ENCODE measurements at places on chromosomes 1 and 21.

DNA sequence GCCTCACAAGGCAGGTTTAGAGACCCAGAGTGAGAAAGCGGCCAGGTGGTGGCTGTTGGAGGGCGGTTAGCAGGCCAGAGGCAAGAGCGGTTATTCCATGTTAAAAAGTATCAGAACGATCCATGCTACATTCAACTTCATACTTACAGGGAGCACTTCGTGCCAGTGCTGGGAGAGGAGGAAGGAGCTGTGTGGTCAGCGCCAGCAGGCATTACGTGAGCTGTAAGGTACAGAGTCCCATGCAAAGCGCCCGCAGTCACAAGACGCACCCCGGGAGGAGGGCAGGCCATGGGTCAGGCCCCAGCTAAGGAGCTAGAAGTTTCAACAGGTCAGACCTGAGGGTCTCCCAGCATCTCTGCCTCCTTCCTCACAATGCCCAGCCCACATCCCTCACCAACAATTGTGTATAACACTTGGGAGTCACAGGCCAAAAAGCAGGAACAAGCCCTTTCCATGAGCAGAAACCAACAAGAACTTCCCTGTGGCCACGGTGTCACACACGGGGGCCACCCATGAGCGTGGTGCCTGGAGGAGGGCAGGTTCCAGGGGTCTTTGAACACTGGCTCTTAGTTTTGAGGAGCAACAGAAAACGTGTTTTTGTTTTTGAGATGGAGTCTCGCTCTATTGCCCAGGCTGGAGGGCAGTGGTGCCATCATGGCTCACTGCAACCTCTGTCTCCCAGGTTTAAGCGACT lies 21.8 kb upstream of the GPR153 start:
- DNase-seq, result no peak

GRCh38 chr1:117363571-117364048 lies 3.6 kb upstream of the MAN1A2 start:
- no peak for DNase-seq

DNA sequence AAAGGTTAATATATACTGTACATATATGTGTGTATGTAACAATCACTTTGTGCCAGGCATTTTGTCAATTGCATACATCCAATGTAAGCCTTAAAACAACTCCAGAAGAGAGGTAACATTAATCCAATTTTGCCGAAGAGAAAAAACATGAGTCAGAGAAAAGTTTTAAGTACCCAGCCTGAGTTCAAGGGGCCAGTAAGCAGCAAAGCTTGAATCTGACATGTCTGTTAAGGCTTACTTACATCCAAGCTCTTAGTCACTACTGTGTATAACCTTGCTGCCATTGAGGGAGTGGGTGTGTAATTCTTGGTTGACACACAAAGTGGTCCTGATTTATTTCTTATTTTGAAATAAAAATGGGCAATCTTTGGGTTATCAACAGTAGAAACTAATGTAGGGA lies 360.4 kb upstream of the LYPLAL1 start:
- DNase-seq, result no peak

- DNase-seq, result no peak
Measured at GRCh38 chr1:23433122-23433521, 8.6 kb upstream of the TCEA3 start.

GRCh38 chr1:193216920-193217319 lies 30.5 kb upstream of the B3GALT2 start:
- no peak for DNase-seq

GRCh38 chr1:59265622-59266021 lies 31.3 kb upstream of the FGGY start:
- DNase-seq, result no peak

Data from HFF-Myc (cell line).